ENCODE measurements at places on chromosomes 2 and 18. TPM values are rescaled to one million over a fixed set of nuclear protein-coding genes. Genes with fewer than 3 reads are reported as not detected.

ICOS gene
- not detected for total RNA-seq

NYAP2 gene
- total RNA-seq, result 0.30 TPM

RNF125 gene
- 0.15 TPM for total RNA-seq

ABCG8 gene
- total RNA-seq, result not detected

CRYBA2 gene
- not detected for total RNA-seq

PROKR1 gene
- not detected for total RNA-seq

GAREM1 gene
- 10.2 TPM for total RNA-seq

CENPO gene
- 21.3 TPM for total RNA-seq

DTNB gene
- total RNA-seq, result 51.9 TPM

MC5R gene
- total RNA-seq, result not detected

TACR1 gene
- total RNA-seq, result not detected

NR4A2 gene
- 2.3 TPM for total RNA-seq

INPP5D gene
- total RNA-seq, result 0.74 TPM

SERPINB4 gene
- not detected for total RNA-seq

CD207 gene
- not detected for total RNA-seq

BABAM2 gene
- total RNA-seq, result 45.9 TPM

REG1B gene
- not detected for total RNA-seq

IL36A gene
- total RNA-seq, result not detected

PLA2R1 gene
- total RNA-seq, result 0.40 TPM

UGT1A3 gene
- total RNA-seq, result 67.1 TPM

All from PC-9 (cell line).